ENCODE measurements at places on chromosomes 7 and 10. TPM values are rescaled to one million over a fixed set of nuclear protein-coding genes. Genes with fewer than 3 reads are reported as not detected.

The LOXL4 gene
- 0.29 TPM for total RNA-seq

The RTKN2 gene
- not detected for total RNA-seq

The C10orf143 gene
- total RNA-seq: 1.5 TPM

The KIN gene
- total RNA-seq: 22.0 TPM

The NPFFR1 gene
- total RNA-seq: not detected

GRCh38 chr7:115840702-115841101 is 189.9 kb downstream of the TFEC start:
- H3K36me3 ChIP-seq: no peaks in the 10 kb centered on the region
- no peaks in the 10 kb centered on the region for H3K27me3 ChIP-seq
- DNase-seq: no peak
- H3K27ac ChIP-seq: no peak overlapping the region
- H3K4me1 ChIP-seq: no peaks in the 10 kb centered on the region
- no peak overlapping the region for H3K4me3 ChIP-seq

DNA sequence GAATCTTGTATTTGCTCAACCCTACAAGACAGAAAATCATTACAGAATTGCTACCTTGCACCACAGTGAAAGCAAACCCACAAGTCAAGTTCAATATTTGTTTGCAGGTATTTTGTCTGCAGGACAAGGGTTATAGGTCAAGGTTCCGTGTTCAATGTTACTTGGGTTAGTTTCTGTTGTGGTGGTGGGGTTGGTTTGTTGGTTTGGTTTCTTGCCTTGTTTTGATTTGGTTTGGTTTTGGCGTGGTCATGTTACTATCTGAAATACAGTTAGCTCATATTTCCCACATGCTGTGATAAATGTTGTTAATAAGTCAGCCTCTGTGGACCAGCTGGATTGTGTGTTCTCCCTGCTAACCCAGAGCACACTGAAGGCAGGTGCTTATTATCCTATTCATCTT is 75.6 kb upstream of the INSIG1 start:
- H3K36me3 ChIP-seq: no peaks in the 10 kb centered on the region
- no peak for DNase-seq
- peaks cover 4% of the 10 kb centered on the region for H3K27me3 ChIP-seq
- H3K4me1 ChIP-seq: no peaks in the 10 kb centered on the region
- H3K27ac ChIP-seq: no peak overlapping the region

DNA sequence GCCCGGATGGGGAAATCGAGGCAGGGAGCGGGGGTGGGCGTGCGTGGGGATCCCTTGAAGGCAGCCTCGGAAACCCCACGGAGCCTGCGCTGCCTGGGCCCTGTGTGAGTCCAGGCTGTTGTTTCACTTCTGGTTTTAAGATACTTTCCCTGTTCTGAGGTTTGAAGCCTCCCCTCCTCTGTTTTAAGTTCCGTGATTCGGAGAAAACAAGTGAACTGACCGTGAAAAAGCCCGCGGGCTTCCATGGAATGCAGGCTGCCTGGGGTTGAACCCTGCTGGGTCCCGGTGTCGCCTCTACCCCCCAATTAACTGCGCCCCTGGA is 401 bp downstream of the LRRC27 start:
- H3K27me3 ChIP-seq: no peaks in the 10 kb centered on the region
- peaks cover 56% of the 10 kb centered on the region for H3K4me1 ChIP-seq
- H3K27ac ChIP-seq: peak overlapping the region; percentile 63
- H3K36me3 ChIP-seq: no peaks in the 10 kb centered on the region

DNA sequence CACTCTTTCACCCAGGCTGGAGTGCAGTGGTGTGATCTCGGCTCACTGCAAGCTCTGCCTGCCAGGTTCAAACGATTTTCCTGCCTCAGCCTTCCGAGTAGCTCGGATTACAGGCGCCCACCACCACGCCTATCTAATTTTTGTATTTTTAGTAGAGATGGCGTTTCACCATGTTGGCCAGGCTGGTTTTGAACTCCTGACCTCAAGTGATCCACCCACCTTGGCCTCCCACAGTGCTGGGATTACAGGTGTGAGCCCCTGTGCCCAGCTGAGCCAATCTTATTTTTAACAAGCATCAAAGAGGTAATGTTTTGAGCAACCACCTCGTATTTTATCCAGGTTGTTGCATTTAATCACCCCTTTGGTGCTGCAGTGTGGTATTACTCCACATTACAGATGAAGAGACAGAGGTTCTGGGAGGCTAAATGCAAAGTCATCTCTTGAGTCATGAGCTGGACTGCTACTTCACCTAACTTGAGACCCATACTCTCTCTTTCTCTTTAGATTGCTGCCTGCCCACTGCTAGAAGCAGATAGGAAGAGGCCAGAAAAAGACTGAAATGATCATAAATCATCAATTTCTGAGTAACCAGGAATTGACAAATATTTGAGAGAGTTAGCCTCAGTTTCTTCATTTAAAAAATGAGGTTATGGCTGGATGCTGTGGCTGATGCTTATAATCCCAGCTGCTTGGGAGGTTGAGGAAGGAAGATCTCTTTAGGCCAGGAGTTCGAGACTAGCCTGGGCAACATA is 116.2 kb downstream of the CAMK1D start:
- H3K36me3 ChIP-seq: no peaks in the 10 kb centered on the region
- no peak overlapping the region for H3K4me3 ChIP-seq
- no peak for DNase-seq
- no peak overlapping the region for H3K27ac ChIP-seq
- no peaks in the 10 kb centered on the region for H3K27me3 ChIP-seq
- no peaks in the 10 kb centered on the region for H3K4me1 ChIP-seq

GRCh38 chr7:100602889-100603725 is 944 bp downstream of the PCOLCE start:
- peaks cover 40% of the 10 kb centered on the region for H3K4me1 ChIP-seq
- H3K36me3 ChIP-seq: no peaks in the 10 kb centered on the region
- peak overlapping the region; percentile 17 for H3K27ac ChIP-seq

- peaks cover 43% of the 10 kb centered on the region for H3K27me3 ChIP-seq
- H3K36me3 ChIP-seq: no peaks in the 10 kb centered on the region
- H3K4me1 ChIP-seq: peaks cover 17% of the 10 kb centered on the region
- peak overlapping the region; percentile 81 for H3K4me3 ChIP-seq
- peak overlapping the region; percentile 85 for H3K27ac ChIP-seq
Observed at GRCh38 chr10:79981450-79982361, 32.8 kb upstream of the SFTPD start.

DNA sequence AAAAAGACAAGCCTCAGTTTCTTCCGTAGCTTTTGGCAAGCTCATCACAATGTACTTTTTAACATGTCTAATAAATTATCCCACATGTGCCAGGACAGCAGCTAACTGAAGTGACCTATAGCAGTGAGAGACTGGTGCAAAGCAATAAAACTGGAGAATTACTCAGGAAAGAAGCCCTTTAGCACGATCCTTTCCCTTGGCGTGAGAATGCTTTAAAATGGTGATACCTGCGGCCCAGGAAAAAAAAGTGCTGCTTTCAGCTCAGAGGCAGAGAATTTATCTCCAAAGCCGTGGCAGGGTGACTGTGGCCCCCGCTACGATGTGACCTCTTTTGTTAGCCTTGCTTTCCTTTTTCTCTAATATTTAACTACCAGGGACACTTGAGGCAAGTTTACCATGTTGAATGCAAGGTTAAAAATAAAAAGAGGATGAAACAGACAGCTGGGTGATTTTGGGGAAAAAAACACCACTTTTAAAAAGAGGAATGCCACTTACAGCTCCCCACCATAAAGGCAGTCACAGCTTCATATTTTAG is 184.0 kb downstream of the FANK1 start:
- no peak for DNase-seq
- H3K27me3 ChIP-seq: no peaks in the 10 kb centered on the region
- no peaks in the 10 kb centered on the region for H3K36me3 ChIP-seq

DNA sequence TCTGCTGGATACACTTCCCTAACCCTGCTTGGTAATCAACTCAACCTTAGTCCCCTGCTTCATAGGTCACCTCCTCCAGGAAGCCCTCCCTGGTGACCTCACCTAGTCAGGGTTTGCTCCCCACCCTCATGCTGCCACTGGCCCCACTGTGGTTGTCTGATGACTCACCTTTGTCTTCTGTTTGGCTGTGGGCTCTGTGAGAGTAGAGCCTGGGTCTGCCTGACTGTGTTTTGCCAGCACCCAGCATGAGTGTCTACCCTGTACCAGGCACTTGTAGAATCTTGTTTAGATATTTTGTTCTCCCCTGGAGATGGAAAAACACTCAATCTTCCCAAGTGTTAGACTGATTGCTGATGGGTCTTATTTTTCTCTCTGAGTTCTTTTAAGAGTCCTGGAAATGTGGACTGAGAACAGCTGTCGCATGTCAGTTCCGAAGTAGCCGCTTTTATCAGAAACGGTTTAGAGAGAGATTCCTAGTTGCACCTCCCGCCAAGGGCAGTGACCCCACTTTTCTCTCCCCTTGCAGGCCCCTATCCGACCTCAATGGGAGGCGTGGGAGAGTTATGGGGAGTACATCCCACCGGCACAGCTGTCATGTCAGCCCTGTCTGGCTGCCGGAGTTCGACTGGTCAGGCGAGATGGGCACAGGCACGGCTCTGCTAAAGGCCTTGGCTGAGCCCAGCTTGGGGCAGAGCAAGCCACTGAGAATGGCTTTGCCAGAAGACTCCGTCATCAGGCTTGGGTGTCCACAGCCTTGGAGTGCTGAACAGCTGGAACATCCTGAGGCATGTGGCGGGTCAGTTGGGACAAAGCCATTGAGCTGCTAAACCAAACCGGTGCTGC is 134.3 kb downstream of the GRK5 start:
- peak; percentile 67 for DNase-seq
- peaks cover 20% of the 10 kb centered on the region for H3K4me1 ChIP-seq
- peaks cover 6% of the 10 kb centered on the region for H3K36me3 ChIP-seq
- H3K4me3 ChIP-seq: no peak overlapping the region
- peak overlapping the region; percentile 55 for H3K27ac ChIP-seq

- no peaks in the 10 kb centered on the region for H3K36me3 ChIP-seq
- no peaks in the 10 kb centered on the region for H3K27me3 ChIP-seq
- no peaks in the 10 kb centered on the region for H3K4me1 ChIP-seq
- DNase-seq: peak; percentile 59
- H3K4me3 ChIP-seq: no peak overlapping the region
Observed at GRCh38 chr10:107280293-107280692, 115.8 kb upstream of the SORCS1 start.

DNA sequence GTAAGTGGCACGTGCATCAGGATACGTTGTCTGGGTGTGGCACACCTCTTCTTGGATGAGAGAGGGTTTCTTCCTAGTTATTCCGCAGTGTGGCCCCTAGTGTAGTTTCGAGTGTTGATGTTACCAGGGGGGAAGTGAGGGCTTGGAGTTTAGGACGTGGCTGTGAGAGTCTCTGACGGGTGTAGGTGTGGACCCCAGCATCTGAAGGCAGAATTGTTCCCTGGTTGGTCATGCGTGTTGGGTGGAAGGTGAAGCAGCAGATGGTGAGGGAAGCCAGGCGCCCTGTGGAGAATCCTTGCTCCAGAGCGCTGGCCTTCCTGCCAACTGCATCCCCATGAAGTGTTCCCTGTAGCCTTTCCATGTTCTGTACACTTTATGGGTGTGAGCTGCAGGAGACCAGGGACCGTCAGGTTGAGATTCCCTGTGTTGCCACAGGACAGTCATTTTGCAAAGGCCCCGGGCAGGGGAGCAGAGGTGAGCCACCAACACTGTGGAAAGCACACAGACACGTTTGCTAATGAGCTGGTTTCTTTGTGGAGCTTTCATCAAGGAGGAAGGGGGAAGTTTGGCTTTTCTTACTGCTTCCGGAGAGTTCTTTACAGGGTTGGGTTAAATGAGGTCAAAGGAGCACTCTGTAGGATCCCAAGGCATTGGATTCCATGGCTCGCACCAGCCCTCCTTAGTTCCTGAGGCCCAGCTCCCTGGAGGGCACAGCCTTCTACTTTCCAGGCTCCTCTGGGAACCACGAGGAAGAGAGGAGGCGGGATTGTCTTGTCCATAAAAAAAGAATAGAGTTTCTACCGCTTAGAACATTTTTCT is 32.0 kb downstream of the TSPAN14 start:
- no peaks in the 10 kb centered on the region for H3K27me3 ChIP-seq
- H3K4me1 ChIP-seq: peaks cover 50% of the 10 kb centered on the region
- H3K4me3 ChIP-seq: no peak overlapping the region
- no peak overlapping the region for H3K27ac ChIP-seq
- no peak for DNase-seq
- H3K36me3 ChIP-seq: peaks cover 14% of the 10 kb centered on the region

DNA sequence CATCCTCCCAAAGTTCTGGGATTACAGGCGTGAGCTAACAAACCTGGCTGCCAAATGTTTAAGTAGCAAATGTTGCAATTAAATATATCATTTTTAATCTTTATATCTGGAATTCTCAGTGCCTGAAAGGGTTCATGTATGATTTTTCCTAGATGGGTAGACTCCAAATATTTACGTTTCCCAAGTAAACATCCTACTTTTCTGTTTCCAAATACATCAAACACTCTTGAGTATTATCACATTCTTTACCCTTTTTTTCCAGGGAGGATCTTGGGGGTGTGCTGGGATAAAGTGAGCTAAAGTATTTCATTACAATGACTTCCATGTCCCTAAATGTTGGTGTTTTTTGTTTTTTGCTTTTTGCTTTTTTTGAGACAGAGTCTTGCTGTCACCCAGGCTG is 32.9 kb upstream of the CYTH3 start:
- no peak for DNase-seq
- H3K4me1 ChIP-seq: no peaks in the 10 kb centered on the region
- no peaks in the 10 kb centered on the region for H3K36me3 ChIP-seq
- no peak overlapping the region for H3K27ac ChIP-seq
- H3K27me3 ChIP-seq: no peaks in the 10 kb centered on the region
- H3K4me3 ChIP-seq: no peak overlapping the region

DNA sequence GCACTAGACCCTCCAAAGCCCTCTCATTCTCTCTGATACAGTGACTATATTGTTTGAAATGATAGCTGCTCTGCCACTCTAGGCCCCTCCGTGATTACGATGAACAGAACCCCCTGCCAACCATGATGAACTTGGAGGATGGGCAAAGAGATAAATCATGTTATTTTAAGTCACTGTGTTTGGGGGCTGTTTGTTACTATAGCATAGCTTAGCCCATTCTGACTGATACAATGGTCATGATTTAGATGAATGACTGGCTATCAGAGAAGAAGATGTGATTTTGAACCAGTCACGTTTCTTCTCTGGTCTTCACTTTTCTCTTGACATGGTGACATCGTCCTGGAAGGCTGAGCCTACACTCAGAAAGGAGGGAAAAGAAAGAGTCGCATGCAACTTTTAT is 95.4 kb upstream of the HABP2 start:
- H3K36me3 ChIP-seq: no peaks in the 10 kb centered on the region
- no peak overlapping the region for H3K4me3 ChIP-seq
- no peaks in the 10 kb centered on the region for H3K27me3 ChIP-seq
